ENCODE measurements at places on chromosomes 4 and X.
A peak's percentile ranks its signal among the peaks of the same experiment; 100 is the strongest.

GRCh38 chrX:3526071-3526470 is 179.6 kb upstream of the MXRA5 start:
- DNase-seq, result no peak

DNA sequence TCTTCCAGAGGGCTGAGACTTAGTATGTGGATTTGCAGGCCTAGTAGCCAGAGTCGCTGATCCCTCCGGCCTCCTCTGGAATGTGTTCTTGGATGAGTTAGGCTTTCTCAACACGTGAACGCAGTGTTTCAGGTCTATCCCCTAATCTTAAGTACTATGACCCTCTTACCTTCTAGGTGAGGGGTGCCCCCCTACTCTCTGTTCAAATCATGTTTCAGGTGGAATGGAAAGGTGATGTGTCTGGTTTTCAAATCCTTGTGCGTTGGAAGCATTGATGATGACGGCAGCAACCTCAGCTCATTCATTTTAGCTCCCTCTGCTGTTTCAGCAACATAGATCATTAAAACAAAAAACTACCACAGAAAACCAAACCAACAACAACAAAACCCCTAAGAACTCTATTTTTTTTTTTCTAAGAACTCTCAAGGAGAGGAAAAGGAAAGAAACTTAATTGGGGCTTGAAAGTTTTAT is 56.4 kb downstream of the RWDD4 start:
- no peak for DNase-seq

GRCh38 chrX:28351801-28352200 is 235.4 kb upstream of the IL1RAPL1 start:
- DNase-seq, result no peak

DNA sequence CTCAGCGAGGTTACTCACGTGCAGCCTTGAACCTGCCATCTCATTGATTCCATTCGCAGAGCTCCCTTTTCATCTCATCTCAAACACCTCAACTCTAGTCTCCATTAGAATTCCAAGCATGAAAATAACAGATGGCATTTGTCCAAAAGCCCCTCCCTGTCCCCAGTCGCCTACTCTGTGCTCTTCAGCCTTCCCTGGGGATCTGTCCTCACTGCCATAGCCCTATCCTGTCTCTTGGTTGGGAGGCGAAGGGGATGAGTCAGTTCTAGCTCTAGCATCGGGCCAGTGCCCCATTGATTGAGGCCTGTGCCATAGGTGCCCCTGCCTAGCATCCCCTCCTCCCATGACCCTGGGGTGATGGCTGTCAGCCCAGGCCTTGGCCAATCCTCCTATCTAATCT is 134.0 kb upstream of the PJA1 start:
- DNase-seq, result no peak

- no peak for DNase-seq
Measured at GRCh38 chr4:48203819-48204218, 65.8 kb downstream of the TEC start.

GRCh38 chrX:17078031-17078720 is 131.7 kb downstream of the REPS2 start:
- DNase-seq, result no peak

DNA sequence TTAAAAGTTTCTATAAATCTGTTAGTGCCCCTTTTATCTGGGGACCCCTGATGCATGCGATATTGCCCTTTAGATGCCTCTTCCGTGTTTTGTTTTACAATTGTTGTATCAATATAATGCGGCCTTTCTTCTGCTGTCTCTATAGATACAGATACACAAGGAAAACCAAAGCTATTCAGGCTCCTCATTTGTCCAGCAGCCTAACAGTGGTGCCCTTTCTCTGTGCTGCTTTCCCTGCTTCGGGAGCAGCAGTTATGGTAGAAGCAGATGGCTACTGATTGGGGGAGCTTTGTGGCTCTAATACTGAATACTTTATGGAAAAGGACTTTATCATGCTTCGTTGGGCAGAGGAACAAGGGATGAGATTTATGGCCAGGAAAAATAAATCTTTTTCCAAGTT is 10.6 kb upstream of the PRDM8 start:
- no peak for DNase-seq

DNA sequence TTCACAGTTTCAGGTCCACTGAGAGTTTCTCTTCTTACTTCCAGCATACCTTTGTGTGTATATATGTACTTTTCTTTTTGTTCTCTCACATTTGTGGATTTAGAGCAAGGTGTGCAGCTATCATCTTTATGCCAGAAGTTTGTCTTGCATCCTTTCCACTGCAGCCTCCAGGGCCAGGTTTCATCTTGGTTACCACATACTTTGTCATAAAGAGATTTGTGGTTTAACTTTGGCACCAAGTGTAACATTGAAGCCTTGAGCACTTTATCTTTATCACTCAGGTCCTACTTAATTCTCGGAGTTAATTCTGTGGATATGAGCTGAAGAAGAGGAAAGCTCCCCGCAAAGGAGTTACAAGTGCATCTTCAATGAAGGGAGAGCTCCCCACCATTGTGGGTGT is 31.4 kb upstream of the VMA21 start:
- DNase-seq, result no peak

DNA sequence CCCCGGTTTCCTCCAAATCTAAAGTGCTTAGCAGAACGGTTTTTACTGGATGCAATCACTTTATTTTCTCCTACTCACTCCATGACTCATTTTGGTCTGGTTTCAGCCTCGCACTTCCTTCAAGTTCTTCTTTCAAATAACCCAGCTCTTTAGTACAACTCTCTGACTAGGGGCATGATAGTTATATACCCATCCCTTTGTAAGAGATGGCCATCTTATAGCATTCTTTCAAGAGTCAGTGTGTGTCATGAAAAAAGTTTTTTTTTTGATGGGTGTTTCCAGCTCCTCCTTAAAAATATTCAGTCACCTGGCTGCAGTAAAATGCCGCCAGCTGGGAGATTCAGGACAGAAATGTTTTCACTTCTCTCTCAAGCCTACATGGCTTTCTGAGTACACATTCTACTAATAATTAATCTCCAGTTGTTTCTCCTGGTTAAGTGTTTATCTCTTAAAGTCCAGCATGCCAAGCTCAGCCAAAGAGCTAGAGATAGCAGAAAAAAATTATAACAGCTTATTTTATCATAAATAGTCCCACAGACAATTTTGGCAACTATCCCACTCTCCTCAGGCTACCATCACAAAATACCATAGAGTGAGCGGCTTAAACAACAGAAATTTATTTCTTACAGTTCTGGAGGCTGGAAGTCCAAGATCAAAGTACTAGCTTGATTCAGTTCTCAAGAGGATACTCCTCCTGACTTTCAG is 139.3 kb downstream of the GASK1B start:
- DNase-seq, result no peak

DNA sequence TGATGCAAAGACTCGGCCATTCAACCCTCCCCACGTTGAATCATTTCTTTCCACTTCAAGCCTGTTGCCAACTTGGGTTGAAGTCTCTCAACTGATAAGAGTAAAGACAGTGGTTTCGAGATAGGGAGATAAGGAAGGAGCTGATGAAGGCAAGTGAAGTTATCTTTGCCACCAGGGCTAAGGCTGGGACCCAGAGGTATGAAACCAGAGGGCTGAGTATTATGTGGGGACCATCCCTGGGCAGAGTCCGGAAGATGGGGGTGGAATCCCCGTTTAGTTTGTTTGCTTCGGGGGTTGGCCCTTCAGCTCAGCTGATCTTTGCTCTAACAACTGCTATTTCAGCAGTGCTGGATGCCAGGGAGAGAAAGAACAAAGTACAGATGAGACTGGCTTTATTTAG is 2.3 kb upstream of the XPNPEP2 start:
- DNase-seq, result peak; percentile 20

- no peak for DNase-seq
Measured at GRCh38 chr4:118282692-118283091, 70.1 kb downstream of the PRSS12 start.

DNA sequence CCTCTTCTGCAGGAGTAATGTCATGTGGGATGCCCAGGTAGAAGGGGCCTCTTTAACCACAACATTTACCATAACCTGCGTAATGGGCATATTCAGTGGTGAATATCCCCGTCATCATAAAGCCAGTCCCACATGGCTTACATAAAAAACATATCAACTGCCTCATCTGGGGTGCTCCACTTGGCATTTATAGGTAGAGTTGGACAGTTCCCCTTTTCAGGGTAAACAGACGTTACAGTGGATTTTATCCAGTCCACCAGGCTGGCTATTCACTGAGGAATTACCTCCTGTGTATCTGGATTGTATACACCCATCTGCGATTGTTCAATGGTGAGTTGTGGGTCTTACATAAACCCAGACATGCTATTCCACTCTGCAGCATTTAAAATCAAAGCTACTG is 70.7 kb upstream of the ANKRD17 start:
- no peak for DNase-seq

GRCh38 chr4:145058256-145058655 is 39.7 kb downstream of the ANAPC10 start:
- no peak for DNase-seq

- no peak for DNase-seq
Measured at GRCh38 chrX:108516184-108516583, 76.5 kb downstream of the COL4A5 start.

DNA sequence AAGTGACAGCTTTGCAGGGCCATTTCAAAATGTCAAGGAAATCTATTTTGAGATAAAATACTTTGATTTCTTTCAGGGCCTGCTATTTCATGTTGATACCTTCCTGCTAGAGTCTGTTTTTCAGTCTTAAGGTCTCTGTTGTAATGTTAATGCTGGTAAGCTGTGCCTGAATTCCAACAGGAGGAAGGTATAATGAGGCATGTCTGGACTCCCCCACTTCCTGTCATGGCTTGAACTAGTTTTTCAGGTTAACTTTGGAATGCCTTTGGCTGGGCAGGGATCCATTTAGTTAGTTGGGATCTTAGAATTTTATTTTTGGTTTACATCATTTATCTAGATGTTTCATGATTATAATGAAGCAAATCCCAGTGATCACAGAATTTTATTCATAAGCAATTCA is 279.0 kb downstream of the CFAP47 start:
- DNase-seq, result no peak

DNA sequence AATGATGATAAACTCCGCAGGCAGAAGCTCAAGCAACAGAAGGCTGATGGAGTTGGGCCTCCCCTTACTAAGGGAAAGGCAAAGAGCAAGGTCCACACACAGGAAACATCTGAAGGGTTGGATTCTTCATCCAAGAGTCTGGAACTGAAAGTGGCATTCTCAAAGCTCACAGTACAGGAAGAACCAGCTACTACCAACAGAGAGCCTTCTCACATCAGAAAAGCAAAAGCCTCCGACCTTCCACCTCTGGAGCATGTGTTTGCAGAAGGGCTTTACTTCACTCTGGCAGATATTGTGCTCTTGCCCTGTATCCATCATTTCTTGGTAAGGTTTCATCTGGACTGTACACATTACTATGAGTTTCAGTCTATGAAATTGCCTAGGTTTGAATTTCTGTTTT is 10.6 kb downstream of the GSTCD start:
- no peak for DNase-seq

DNA sequence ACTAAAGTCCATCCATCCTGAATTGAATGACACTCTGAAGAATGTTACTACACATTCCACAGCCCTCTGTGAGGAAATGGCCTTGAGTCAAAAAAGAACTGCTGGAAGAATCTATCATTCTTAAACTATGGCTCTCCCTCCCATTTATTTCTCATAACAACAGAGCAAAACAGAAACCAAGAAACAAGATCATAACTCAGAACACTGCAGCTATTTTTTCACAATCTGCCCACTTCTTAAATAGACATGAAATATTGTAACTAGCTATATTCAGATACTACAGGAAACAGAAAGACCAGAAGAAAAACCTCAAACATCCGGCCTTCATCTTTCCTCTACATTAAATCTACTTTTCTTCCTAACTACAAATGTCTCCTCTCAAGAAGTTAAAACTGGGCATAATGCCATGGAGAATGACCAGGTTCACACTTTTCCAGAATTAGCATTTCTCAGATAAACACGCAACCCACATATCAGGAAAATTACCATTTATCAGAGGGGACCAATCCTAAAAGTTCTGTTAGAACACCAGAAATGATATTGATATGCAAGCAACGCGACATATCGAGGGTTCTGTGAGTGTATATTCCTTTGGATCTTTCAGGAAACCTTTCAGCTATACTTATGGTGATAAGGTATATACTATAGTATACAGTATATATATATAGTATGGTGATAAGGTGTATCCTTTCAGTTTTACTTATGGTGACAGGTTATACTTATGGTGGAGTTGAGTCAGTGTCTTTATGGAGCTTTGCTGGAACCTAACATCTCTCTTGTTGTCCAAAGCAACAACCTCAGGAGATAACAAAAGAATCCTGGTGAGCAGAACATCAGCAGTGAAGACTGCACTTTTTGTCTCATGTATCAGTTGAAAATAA is 60.4 kb upstream of the IRF2 start:
- no peak for DNase-seq

DNA sequence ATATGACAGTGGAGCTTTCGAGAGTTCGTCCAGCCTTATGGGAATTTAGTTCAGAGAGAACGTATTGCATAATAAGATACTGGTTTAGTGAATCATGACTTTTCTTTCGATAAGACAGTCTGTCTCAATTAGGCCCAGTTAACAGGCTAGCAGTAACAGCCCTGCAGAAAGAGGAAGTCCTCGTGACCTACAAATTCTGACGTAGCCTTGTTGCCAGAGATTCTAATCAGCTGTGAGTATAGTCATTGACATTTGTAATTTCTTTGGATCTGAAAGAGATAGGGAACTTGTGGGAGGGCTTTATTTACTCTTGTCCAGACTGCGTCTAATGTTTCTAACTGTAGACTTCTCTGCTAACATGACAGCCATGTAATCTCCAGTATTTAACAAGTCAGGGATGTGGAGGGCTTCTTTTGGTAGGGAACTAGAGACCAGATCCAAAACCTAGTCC is 15.8 kb downstream of the ART3 start:
- no peak for DNase-seq

GRCh38 chr4:171940656-171941055 is 127.5 kb downstream of the GALNTL6 start:
- no peak for DNase-seq

DNA sequence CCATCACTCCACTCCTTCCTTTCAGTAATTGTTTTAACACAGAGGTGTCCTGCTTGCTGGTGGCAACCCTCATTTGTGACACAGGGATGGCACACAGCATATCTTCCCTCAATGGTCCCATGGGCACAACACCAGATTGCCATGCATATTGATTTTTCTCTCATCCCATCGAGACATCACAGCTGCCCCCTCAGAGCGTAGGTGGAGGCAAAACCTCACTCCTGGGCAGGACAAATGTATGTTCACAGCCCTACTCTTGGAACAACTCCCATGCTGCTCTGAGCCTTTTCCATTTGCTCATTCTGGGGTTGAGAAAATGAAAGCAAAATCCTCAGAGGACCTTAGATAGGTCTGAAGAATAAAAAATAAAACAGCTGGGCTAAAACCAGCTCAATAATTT is 172.2 kb downstream of the GABRB1 start:
- no peak for DNase-seq

GRCh38 chr4:176433983-176434382 is 114.2 kb downstream of the SPCS3 start:
- DNase-seq, result no peak

- DNase-seq, result no peak
Measured at GRCh38 chr4:111883557-111883999, 261.7 kb upstream of the FAM241A start.

- no peak for DNase-seq
Measured at GRCh38 chr4:26489101-26489985, 941 bp downstream of the CCKAR start.
